ENCODE measurements at places on chromosomes 2 and 18.

DNA sequence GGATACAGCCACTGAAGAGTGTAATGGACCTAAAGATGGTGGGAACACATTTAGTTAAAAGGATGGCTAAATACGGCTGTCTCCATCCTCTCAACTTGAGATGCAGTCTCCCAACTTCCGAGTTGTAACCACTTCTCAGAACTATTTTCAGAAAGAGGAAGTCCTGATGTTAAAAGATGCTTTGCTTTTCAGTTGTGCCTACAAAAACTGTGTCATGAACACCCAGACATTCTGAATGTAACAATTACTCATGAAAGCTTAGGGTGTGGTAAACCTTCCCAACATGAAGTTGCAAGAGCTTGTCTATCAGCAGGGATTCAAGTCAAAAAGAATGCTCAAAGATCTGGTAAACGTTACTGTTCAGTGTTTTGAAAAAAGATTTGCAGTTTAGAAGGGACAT, 147.9 kb downstream of the DOCK10 start:
- DNase-seq: no peak

DNA sequence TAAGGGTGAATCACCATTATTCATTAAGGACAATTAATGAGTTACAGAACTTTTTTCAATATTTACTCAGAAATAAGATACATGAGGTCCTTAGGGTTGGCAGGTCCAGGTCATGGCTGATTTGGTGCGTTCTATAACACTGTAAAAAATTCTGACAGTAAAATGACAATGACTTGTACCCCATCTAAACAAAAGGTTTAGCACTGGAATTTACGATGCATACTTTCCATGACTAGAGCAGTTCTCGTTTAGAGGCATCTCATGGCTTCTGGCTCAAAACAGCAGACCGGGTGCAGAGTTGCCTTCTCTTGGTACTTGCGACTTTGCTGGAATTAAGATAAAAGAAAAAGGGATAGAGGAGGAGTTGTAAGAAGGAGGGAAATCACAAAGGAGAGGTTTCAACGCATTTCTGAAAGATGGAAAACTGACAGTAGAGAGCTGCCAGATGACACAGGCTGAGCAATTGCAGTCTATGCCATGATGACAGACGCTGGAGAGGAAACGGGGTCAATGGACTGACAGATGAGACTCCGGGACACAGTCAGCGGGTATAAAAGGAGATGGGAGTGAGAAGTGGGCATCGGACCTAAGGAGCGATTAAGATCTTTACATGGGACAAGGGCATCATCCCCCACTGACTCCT, 4.1 kb upstream of the CYS1 start:
- no peak for DNase-seq

DNA sequence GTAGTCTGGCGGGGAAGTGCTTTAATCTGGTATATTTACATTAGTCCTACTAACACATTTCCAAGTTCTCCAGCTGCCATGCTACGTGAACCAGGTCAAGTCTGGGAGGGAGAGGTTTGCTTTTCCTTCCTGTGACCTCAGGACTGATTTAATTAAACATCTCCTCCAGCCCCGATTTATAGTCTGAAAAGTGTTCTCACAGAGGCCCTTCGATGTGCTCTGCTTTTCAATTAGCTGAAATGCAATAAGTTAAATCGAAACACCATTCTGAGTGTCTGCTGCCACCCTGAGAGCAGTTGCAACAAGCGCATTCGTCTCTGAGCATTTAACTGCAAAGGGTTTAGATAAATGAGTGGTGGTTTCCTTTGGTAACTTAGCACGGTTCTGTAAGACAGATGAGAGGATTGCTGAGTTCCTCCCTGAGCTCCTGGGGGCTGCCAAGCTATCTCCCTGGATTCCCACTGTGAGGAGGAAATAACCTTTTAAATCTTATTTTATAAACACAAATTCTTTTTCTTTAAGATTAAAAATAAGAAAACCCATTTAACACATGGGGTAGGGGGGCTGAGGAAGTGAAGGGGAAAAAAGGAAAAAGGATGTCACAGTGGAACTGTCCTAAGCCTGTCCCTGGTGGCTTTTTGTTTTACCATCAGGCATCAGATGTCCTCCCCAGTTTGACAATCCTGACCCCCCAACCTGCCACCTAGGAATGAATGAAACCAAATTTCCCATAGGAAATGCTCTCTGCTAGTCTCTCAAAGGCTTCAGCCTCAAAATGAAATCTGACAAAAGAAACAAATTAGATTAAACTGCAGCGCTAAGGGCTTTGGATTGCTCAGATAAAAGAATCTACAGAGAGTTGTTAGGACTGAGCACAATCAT, 56.5 kb upstream of the CREB1 start:
- no peak for DNase-seq

DNA sequence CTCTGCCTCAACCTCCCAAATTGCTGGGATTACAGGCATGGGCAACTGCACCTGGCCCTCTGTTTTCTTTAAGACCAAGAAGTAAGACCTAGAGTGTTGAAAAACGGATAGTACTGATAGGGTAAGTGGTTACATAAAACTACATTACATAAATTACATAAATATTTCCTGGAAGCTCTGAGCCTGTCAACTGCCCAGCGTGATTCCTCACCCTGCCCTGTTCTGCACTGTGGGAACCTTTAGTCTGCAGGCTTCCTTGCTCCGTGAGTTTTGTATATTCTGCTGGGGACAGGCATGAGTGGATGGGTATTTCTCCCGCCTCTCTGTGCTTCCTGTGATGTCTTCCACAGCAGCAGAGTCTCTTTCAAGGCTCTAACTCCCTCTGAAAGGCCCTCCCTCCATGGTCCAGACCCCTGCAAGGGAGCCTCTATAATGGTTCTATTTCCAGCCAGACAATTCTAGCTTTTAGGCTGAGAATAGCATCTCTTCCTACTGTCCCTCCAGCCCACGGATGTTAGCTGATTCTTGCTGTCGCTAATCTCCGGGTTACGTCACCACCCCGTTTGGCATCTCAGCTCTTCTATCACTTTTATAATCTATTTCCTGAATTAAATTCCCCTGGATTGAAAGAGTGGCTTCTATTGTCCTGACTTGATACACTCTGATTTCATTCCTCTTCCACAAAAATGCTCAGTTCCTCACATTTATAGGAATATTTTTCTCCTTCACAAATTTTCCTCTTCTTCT, 49.5 kb upstream of the PLEKHM3 start:
- no peak for DNase-seq

- DNase-seq: no peak
Measured at GRCh38 chr2:171706152-171706803, 19.0 kb downstream of the DYNC1I2 start.

DNA sequence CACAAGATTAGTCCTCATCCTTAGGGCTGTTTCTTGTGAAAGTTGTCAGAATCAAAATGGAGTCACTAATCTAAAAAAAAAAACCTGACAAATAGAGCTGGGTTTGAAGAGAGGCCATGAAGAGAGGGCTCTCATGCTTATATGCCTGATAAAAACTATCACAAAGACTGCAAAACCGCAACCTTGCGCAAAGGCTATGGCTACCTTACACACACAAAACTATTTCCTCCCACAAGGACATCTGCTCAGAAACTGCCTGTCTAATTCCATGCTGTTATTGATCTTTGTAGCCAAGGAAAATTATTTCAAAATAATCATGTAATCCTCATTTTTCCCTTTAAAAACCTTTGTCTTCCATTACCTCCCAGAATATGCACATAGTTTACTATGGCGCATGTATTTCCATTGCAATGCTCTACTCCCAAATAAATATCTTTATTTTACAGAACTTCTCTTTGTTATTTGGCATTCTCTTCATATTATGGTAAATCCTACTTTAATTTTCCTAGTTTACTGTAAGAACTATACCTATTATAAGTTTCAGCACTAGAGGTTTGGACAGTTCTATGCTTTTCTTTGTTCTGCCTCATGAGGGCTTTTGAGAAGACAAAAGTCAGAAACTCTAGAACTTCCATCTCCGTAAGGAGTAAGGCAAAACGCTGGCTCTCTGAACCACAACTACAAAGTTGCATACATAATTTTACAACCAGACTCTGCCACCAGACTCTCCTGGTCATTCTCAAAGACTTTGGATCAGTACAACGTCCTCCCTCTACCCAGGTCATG, 9.6 kb upstream of the DPYSL5 start:
- DNase-seq: no peak

- DNase-seq: no peak
Measured at GRCh38 chr2:128344101-128344500, 25.4 kb upstream of the HS6ST1 start.

DNA sequence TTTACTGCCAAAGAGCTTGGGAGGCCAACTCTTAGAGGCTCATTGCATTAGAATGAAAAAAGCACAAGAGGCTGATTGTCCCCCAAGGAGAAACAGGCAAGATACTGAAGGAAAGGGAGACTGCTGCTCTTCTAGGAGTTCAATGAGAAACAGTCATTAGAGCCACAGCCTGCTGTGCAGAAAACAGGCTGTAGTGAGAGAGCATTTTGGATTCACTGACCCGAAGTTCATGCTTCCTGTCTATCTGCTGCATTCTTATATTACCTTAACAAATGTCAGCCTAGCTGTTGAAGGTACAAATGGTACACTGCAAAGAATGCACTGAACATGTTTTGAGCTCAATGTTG, 423.3 kb downstream of the SETBP1 start:
- DNase-seq: no peak

- no peak for DNase-seq
Measured at GRCh38 chr2:218238887-218239286, 21.9 kb downstream of the ARPC2 start.

DNA sequence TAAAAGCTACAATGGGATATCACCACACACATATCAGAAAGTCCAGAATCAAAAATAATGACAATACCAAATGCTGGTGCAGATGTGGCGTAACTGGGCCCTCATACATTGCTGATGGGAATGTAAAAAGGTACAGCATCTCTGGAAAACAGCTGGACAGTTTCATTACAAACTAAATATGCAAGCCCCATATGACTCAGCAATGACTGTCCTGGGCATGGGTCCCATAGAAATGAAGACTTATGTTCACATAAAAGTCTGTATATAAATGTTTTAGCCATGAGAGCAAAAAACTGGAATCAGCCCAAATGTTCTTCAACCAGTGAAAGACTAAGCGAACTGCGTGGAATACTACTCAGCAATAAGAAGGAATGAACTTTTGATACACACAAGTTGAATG, 56.7 kb downstream of the ALPK2 start:
- DNase-seq: no peak

- DNase-seq: no peak
Measured at GRCh38 chr2:224932522-224932921, 109.7 kb downstream of the DOCK10 start.

DNA sequence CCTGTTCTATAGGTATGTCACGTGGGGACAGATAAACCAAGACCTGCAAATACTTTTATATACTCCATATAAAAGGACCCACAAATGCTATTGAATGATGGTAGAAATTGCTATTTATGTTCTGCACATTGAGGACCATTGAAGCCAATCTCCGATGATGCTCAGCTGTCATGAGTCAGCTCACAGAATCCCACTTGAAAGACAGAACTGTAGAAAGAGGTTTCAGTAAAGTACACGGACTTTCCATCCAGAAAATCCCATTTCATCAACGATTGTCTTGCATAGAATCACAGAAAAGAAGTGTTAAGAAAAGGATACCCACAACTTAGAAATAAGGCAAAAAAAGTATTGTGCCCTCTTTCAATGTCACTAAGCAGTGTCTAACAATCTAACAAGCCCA, 169.0 kb upstream of the COPS8 start:
- no peak for DNase-seq

- no peak for DNase-seq
Measured at GRCh38 chr2:71932037-71932779, 215.5 kb downstream of the CYP26B1 start.

Data from stimulated activated CD4-positive, alpha-beta T cell treated with anti-CD3 and anti-CD28 coated beads, Interleukin-15, amount 100 ng/mL, for 1 hour (primary cell).